ENCODE measurements at places on chromosomes 5 and 9.

DNA sequence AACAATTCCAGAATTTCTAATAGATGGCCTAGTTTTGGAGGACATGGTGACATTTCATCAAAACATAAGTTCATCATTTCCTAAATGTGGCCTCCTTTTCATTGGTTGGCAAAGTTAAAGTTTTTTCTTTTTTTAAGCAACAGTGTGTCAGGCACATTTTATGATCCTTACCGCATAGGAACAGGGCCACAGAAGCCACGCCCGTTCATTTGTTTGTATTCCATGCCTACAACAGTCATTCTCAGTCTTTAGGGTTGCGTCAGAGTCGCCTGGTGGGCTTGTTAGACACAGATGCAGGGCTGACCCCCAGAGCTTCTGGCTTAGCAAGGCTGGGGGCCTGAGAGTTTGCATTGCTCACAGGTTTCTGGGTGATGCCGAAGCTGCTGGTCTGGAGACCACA, 130.2 kb downstream of the HSD17B3 start:
- DNase-seq = no peak

GRCh38 chr5:135505973-135506372, 29.8 kb downstream of the NEUROG1 start:
- no peak for DNase-seq

DNA sequence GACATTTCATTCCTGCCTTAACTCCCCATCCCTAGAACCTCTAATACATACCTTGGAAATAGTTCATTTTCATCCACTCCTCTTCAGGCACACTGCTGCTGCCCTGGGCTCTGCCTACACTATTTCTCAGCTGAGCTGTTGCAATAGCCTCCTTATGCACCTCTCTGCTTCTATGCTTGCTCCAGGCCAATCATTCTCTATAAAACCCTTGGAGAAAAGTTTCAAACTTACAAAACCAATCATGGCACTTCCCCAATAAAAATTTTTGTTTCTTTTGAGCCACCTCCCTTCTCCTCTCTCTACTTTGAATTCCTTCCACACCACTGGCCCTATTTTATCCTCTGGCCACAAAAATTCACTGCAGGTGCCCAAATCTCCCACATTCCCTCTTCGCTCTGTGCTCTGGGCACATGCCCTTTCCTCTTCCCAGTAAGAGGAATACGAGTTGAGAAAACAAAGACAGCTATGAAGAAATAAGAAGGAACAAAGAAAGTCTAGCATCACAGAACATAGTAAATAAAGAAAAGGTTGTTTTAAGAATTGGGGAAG, 301.4 kb downstream of the ELAVL2 start:
- DNase-seq = no peak

DNA sequence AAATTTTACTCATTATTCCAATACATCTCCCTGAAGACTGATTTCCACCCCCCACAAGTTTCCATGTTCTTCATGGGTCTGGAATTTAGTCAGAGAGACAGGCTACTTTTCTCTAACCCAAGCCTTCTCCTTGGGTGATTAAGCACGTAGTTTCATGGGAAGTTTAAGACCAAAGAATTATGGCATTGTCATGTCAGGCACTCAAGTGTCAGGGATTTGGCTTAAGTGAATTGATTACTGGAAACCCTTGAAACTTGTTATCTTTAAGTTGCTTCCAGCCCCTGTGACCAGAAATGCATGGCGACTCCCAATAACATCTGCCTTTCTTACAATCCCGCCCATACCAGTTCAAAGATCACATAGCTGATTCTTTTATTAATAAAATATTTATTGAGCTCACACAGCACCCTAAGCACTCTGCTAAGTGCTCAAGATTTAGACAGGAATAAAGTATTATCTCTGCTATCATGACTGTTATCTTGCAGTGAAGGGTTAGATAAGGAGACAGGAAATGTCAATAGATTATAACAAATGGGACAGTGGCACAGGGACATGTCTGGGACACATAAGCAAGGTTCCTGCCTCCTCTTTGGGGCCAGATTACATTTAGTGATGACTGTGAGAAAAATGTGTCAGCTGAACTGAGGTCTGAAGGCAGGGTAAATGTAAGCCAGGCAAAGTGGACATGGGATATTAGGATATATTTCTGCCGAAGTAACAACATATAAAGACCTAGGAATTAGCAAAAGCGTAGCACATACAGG, 241.2 kb upstream of the TNC start:
- no peak for DNase-seq

- DNase-seq = no peak
These were observed 8.8 kb upstream of the RNF183 start for GRCh38 chr9:113311961-113312360.

GRCh38 chr5:72145348-72145747, 38.1 kb downstream of the MAP1B start:
- DNase-seq = no peak

DNA sequence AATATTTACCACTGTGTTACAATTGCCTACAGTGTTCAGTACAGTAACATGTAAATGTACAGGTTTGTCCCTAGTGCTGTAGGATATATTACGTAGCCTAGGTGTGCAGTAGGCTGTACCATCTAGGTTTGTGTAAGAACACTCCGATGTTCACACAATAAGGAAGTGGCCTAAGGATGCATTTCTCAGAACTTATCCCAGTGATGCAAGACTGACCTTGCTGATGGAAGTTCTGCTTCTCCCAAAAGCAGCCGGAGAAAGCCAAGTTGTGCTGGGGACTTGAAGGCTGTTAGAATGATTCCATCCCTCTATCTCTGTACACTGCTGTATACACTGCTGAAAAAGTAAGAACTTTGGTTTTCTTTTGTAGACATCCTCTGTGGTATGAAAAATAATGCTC, 21.6 kb downstream of the NEUROG1 start:
- no peak for DNase-seq

- no peak for DNase-seq
These were observed 308.0 kb downstream of the DOCK8 start for GRCh38 chr9:522658-523057.
